ENCODE measurements at places on chromosomes 4 and X.

- DNase-seq: no peak
These were observed 14.6 kb downstream of the CLCN3 start for GRCh38 chr4:169634975-169635374.

- DNase-seq: no peak
These were observed 124.4 kb downstream of the KDM6A start for GRCh38 chrX:44997282-44997812.

DNA sequence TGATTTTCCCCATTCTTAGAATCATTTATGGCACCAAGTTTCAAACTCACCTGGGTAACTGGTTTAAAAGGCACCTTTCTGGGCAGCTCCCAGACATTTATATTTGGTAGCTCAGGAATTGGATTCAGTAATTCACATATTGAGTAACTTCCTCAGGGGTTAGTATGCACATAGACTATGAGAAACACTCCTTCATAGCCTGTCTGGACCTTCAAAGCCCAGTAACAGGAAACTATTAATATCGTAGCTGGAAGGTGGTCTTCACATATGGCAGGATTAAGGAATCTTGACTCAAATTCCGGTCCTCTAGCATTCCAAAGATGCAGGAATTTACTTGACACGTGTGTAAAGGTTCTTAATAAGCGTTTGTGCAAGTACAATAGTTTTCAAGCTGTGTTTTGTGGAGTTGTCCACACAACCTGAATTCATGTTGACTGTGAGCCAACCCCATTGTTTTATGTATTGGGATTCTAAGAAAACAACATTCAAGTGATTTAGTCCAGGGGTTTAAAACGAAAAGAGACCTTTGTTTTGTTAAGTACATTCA lies 78.4 kb downstream of the PLS3 start:
- no peak for DNase-seq

- peak; percentile 8 for DNase-seq
These were observed 63.4 kb downstream of the LCORL start for GRCh38 chr4:17958181-17958580.

- no peak for DNase-seq
These were observed 821.3 kb downstream of the TRIML1 start for GRCh38 chr4:188960411-188961093.

DNA sequence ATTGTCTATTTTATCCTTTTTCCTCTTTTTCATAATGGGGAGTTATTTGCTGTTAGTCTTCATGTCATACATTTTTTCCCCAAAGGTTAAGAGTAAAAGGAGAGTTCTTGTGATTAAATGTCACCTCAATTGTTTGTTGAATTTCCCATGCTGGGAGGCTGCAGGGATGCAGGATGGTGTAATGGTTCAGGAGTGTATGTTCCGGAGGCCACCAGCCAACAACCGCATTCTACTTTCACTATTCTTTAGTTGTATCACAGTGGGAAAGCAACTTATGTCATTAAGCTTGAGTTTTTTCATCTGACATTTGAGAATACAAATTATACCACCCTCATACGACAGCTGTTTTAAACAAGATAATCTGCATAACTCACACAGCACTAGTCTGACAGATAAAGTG lies 15.4 kb downstream of the AFP start:
- DNase-seq: no peak

- no peak for DNase-seq
These were observed 851.4 kb upstream of the AGA start for GRCh38 chr4:178293601-178294000.

GRCh38 chr4:111883557-111883999 lies 261.7 kb upstream of the FAM241A start:
- peak; percentile 42 for DNase-seq

DNA sequence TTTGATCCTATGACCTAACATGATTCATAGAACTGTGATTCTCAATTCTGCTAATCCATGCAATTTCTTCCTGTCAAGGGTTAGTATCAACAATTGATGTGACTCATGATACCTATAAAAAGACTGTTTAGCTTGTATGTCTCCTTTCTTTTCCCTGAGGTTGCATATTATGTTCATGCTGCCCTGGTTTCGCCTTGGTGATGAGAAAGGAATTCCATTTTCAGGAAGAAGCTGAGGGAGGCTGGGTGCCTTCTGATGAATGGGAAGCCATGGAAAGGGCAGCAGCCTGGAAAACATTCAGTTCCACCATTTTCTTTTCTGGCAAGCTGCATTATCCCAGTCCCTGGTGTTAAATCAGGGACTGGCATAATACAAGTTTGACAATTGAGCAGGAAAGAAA lies 976.5 kb downstream of the RPA4 start:
- DNase-seq: peak; percentile 23

DNA sequence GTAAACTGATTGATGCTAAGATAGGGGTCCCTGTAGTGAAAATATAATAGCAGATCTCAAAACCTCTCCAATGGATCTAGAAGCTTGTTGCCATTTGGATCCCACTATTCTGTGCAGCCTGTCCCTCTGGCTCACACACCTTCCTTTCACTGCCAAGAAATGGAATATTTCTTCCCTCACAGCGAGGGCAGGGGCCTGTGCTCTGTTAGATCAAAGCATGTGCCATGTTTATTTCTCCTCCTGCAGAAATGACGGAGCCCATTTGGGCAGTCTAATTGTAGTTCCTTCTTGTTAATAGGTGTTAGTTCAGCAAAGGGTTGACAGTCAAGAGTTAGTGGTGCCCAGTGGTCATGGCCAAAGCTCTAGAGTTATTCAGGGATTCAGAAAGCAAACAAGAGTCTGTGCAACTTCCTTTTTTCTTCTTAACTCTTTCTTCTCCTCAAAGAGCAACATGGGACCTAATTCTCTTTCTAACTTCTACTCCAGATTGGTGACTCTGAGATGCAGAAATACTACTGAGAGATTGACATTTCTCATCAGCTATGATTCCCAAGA lies 106.8 kb downstream of the STOX2 start:
- DNase-seq: no peak

GRCh38 chr4:110132816-110133719 lies 65.3 kb downstream of the ELOVL6 start:
- no peak for DNase-seq

- DNase-seq: peak; percentile 93
These were observed 14.1 kb downstream of the GRK4 start for GRCh38 chr4:2977211-2978088.

DNA sequence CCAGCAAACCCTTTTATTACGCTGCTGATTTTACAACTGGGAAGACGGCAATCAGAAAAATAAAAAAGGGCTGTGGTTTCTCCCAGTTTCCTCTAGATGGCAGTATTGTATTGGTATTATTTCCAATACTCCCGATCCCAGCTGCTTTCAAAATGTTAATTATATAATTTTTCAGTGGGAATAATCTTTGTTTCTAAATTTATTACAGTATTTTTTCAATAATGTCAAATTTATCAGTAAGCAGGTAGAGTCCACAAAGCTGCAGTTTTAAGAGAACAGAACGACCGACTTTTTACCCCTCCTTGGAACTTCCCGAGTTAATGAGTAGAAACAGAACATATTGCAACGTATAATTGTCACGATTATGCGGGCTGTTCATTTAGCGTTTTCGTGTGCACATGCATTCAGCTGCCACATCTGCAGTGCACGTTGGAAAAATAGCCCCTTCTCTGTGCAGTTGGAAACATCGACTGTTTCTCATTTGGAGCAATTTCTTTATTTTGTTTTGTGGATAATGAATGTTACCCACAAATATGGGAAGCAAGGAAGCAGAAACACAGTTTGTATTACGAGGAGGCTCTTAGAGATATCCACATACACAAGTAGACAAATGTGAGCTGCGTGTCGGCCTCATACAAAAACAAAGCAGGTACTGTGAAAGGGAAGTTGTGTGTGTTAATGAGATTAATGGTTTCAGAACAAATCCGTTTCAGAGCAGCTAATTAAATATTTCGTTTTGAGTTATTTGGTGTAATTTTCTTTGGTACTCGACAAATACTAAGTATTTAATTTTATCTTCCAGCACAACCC lies 188.0 kb downstream of the STIM2 start:
- peak; percentile 21 for DNase-seq
